Body of pancreas (tissue), 4 donors: ENCODE measurements at places on chromosomes 2 and 18.
A peak's percentile ranks its signal among the peaks of the same experiment; 100 is the strongest.

DNA sequence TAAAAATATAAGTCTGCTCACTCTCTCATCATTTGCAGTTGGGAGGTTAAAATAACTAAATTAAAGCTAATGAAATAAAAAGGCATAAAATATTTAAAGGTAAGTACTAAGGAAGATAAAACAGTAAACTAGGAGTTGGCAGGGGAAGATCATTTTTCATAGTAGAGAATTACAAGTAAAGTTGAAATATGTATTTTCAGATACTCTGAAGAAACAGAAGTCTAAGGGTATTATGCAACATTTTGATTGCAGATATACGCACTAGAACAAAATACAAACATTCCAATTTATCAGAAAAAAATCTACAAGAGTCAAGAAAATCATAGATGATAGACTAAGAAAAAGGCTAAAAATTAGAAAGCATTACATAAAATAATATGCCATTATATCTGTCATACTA is 167.6 kb upstream of the CTAGE1 start:
- DNase-seq: no peak

DNA sequence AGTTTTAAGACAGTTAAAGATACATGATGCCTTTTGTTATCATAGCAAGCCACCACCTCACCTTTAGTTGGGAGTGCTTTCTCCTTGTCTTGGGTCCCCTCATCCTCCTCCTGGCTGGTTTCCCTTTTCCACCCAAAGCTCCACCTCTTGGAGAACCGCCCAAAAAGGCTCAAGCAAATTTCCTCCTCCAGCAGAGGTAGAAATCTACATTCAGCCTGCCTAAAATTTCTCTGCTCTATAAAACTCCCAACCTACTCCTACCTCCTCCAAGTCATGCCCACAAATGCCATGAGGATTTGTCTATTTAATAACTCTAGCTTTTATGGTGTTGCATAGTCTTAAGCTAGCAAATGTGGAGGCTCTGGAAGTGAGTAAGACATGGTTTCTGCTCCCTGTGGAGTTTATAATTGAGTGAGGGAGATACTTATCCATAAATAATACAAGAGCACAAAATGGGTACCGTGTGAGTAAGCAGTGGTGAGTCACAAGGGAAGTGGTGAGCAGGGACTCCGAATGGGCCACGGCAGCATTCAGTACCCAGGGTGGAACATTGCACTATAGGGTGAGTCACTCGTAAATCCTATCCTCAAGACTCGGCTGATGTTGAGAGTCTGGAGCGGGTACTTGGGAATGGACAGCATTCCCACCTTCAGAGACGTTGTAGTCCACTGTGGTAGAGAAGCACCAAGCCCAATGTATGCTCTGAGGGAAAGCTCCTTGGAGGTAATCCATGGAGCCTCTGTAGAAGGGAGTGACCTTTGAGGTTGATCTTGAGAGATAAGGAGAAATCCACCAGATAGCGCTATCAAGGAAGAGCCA is 146.3 kb downstream of the RTN4 start:
- DNase-seq: no peak

DNA sequence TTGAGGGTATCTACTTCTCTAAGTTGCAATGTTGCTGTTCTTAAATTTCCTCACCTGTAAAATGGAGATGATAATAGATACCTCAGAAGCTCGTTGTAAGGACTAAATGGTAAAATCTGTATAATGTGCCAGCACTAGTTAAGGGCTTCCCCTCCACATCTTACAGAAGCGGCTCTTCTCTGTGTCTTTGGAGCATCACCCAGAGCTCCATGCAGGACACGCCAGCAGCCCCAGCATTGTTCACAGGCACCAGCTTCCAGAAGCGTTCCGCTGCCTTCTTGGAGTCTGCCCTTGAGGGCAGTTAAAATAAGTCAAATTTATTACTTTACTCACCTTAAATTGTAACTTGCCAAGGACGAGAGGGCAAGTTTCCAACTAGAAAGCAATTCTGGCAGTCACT is 5.8 kb downstream of the DCDC2C start:
- DNase-seq: no peak

DNA sequence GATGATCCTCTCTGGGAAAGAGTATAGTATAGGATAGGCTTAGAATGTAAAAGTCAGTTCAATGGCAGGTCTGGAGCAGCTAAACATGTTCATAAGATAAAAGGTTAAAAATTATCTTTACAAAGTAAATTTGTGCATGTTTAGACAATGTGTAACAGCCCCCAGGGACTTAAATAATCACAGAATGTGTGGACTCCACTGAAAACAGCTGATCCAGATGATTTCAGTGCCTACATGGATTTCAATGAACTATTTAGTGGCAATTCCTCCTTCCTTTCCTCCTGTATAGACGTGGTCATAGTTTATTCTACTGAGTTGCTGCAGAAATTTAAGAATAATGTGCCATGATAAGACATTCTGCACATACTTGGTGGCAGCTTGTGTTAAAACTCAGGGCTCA is 42.9 kb downstream of the ARHGEF33 start:
- DNase-seq: no peak

GRCh38 chr18:2441544-2441943 is 129.8 kb downstream of the METTL4 start:
- DNase-seq: no peak

- no peak for DNase-seq
Measured at GRCh38 chr2:139218181-139218580, 438.0 kb upstream of the NXPH2 start.

- peak; percentile 8 for DNase-seq
Measured at GRCh38 chr18:34494359-34494696, 215.8 kb upstream of the DTNA start.

GRCh38 chr2:218877331-218877730 is 3.3 kb upstream of the WNT10A start:
- no peak for DNase-seq

- no peak for DNase-seq
Measured at GRCh38 chr2:17545680-17546613, 5.5 kb downstream of the VSNL1 start.

DNA sequence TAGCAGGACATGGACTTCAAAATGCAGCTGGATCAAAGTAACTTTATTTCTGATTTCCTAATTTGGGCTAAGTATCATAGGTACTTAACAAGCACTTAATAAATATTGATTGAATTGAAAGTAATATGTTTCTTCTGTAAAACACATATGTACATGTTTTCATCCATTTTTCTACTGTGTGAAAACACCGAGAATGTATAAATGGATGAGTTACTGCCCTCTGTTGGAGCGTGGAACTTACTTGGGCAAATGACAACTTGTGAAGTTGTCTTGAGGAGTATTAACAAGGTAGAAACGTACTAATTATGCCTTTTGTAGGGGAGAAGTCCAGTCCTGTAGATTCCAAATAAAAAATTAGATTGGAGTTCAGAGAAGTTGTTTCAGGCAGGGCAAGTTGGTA is 87.2 kb downstream of the PHLPP1 start:
- DNase-seq: no peak

- DNase-seq: no peak
Measured at GRCh38 chr2:13193900-13194299, 477.2 kb downstream of the TRIB2 start.

GRCh38 chr2:234491281-234491680 is 5.6 kb downstream of the ARL4C start:
- DNase-seq: no peak

DNA sequence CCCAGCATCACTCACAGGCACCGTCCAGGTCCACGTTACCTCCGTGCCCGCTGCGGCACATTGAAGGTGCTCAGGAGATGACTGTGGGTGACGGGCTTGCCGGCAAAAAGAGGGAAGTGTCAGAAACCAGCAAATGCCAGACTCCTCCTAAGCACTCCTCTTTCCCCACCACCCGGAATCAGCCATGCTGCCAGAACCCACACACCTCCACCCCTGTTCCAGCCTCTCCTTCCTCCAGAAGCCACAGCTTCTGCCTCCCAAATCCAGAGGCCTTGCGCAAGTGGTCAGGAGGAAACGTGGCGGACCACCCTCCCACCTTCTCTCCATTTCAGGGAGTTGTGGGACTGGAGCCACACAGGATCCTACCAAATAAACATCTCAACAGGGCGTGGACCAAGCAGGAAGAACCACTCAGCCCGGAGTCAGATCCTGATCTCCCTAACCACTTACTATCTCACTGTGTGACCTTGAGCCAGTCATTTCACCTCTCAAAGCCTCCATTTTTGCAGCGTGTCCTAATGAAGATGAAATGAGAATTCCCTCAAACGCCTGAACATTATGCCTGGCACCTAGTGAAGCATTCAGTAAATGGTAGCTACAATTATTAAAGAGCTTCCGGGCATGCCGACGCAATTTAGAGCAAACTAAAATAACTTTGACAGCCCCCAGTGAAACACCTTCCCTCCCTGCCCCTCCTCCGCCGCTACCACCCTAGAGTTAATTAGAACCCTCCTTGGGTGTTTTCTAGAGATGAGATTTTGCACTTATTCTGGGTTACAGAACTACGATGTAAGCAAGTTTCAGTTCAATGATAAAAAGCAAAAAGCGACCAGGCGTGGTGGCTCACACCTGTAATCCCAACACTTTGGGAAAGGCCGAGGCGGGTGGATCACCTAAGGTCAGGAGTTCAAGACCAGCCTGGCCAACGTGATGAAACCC is 32.9 kb downstream of the SMAD7 start:
- DNase-seq: no peak

DNA sequence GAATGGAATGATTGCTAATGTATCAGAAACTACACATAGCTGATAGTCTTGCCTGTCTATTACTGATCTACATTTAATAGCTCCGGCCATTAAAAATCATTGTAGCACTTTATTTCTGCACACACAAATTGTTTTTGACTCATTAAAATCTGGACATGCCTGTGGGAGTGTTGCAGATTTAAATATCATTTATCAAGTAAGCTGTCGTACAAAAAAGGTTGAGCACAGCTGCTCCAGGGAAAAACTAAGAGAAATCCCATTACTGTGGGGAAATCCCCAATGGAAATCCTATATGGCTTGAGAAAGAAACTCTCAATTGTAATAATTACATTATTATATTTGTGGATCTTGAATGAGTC is 99.6 kb upstream of the CERS6 start:
- DNase-seq: no peak
